ENCODE measurements at places on chromosomes 3 and 15.
A peak's percentile ranks its signal among the peaks of the same experiment; 100 is the strongest.

DNA sequence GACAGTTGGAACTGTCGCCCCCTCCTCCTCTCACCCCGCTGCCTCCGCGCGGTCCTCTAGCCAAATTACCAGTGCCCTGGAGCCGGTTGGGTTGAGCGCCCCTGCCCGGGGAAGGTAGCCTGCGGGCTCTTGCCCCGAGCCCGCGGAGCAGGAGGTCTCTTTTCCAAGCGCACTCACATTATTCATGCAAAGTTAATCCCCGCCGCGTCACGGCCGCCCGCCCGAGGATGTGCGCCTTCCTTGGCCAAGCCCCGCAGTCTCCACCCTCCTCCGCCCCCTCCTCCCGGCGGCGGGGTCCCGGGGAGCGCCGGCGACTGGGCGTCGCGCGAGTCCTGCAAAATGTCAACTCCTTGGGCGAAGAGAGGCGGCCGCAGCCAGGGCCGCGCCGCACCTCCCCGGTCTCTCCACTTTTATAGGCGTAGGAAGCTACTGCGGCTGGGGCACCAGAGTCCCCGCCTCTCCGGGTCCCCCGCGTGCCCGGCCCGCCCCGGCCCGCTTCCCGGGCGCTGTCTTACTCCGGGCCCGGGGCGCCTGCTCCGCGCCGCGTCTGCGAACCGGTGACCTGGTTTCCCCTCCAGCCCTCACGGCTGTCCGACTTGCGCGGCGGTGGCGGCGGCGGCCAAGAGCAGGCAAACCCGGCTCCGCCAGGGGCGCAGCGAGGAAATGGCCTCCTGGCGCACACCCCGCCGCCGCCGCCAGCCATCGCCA, at the start of gene THRB:
TSS of gene THRB (minus strand) at position 233 of the 708 bp plus-strand sequence.
- no peak for DNase-seq

DNA sequence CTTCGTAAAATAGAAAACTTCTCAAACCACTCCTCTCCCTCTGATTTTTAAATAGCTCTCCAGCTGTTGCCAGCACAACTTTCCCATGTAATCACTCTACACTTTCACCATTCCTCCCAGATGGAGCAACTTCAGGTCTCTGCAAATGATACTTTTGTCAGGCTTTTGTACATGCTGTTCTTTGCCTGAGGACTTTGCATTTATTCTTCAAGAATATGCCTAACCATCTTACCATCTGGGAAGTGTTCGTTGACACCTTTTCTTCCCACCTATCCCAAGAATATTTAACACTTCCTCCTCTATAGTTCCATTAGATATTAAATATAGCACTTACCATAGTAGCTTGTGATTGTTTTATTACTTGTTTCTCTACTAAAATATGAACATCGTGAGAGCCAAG, 703.7 kb downstream of the CADM2 start:
- no peak for DNase-seq

DNA sequence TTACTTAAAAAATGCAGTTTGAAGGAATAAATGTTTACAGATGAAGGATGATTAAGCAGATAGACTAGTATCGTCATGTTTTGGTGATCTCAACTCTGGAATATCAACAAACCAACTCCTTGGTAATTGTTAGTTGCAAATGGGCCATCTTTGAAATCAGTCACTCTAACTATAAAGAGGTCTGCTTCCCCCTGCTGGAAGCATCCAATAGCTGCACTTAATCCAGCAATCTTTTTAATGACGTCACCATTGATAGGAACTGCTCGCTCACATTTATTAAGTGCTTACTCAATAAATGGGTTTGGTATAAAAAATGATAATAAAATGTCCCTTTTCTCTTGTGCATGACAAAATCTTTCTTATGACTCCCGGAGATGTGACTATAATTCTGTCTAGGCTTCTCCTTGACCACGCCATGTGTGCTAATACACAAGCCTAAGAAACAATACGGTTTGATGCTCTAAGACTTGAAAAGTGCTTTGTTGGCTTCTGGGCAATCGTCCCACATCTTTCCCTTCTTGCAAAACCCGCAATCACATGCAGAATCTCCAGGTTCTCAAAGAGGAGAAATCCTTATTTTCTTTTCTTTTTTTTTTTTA, 227.6 kb upstream of the POU1F1 start:
- DNase-seq, result no peak

DNA sequence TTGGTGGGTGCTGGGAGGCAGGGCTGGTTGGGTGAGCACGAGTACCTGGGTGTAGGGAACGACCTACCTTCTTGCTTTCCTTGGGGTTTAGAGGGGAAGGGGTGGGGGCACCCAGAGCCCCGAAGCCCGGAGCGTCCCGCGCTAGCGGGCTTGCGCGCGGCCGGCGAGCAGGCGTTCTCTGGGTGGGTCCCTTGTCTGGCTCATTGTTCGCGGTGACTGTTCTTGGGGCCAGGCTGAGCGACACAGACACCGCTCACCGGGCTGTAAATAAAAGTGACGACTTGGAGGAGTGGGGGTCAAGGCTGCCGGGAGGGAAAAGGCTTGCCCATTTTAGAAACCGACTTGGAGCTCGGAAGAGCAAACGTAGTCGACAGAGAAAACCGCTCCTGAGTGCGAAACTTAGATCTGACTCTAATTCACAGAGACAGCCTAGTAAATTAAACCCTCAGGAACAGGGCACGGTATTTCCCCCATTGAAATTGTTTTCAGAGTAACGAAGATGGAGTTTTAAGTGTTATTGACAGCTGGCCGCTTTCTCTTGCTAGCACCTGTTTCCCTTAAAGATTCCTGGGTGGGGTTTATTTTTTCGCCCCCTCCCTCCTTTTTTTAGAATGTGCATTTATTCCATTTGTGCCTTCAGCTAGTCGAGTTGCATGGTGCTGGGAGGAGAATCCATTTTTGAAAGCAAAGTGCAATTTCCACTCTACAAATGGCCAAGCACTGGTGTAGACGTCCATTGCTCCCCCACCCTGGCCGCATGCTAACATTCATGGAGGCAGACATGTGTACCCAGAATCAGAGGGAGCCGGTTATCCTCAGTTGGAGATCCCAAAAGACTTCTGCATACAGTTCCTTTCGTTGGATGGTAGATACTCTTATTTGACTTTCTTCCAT, 532.1 kb upstream of the SEMA6D start:
- DNase-seq, result no peak

- no peak for DNase-seq
Measured at GRCh38 chr3:21785765-21786437, 34.9 kb upstream of the ZNF385D start.

DNA sequence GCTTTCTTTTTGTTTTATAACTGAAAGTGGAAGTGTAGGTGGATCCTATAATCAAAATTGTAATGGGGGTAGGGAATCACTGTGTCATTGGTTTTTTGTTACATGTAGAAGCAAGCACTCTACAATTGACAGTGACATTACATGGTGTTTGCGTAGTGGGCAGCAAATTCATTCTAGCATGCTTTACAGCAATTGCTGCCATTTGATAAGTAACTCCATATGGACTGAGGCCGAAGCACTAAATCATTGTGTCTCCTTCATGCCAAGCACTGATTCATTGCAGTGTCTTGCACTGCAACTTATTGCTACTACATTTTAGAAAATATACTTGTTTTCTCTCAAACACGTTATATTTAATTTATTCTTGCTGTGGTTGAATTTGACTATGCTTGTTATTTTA, 933.9 kb downstream of the NSUN3 start:
- no peak for DNase-seq

DNA sequence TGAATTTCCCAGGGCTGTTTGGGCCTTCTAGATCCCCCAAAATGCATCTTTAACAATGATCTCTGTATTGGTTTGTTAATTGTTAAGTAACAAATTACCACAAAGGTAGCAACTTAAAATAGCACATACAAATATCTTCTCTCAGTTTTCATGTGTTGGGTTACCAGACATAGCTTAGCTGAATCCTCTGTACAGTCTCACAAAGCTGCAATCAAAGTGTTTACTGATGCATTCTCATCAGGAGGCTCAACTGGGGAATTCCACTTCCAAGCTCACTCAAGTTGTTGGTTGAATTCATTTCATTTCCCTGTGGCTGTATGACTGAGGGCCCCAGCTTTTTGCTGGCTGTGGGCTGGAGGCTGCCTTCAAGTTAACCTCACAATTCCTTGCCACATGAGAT, 297.6 kb downstream of the RPLP1 start:
- no peak for DNase-seq

DNA sequence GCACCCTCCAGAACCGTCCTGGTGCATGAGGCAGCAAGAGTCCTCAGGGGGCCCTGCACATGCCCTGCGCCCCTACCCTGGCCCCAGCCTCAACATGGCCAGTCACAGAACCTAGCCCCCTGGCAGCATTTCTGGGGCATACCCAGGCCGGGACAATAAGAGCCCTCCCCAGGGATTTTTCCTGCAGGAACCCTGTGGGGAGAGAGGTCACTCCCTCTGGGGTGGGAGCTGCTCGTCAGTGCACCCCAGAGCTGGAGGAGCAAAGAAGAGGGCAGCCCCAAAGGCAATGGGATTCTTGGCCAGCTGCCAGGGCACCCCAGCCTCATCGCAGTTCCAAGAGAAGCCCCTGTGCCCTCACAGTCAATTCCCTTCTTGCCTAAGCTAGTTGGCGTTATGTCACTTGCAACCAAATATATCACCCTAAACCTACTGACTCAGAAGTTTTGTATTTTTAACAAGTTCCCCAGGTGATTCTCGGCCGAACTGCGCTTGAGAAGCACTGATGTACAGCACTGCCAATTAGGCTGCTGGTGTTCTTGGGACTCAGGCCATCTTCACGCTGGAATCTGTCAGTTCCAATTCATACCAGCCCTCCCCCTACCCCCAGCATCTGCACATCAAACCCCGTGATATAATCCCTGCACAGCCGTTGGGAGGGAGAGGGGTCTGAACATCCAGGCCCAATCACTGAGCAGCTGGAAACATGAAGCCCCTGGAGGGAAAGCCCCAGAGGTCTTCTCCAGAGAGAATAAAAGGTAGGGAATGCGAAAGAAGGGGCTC, 87.5 kb upstream of the PRR20G start:
- no peak for DNase-seq

GRCh38 chr15:27448986-27449385, 478.0 kb downstream of the GABRG3 start:
- DNase-seq, result no peak

DNA sequence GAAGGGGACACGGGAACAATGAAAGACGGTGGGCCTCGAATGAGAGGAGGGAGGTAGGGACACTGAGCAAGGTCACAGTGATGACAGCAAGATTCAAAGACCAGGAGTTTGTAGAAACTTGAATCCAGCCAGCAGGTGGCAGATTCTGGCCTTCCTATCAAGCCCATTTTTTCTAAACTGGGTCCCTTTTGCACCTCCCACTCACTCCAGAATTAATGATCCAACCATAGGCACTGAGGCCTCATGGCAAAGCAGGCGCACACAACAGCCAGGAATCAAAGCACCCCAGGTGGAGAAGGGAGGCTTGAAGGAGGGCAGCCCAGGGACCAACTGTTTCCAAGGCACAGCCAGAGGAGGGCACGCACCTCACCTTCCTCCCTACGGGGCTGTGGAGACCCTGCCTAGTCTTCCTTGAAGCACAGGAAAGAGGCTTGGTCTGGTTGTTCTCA, 90.2 kb downstream of the ANP32A start:
- DNase-seq, result peak; percentile 3

DNA sequence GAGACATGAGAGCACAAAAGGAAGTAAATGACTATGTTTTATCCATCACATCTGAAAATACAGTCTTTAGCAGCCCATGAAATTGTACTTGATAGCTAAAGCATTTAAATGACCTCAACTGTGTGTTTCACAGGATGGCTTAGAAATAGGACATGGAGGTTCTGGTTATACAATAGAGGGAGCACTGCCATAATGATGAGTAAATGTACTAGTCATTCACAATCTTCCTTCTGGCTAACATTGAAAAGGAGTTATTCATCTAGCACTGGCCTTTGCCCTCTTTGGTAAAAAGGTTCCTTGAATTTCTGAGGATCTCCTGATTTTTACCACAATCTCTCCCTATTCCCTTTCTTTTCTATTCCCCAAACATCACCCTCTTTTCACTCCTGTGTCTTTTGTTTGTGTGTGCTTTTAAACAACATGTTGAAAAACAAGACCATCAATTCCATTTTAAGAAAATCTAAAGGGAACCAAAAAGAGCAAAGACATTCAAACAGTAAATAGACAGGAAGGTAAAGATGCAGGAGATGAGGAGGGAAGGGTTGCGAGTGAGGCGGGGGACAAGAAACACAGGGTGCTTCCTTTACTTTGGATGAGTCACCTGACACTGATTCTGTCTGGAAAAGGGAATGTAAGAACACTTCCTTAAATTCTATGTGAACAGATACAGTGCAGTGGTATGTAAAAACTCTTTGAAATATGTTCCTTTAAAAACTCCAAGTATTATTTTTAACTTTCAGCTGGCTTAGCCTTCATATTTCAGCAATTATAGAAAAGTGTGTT, 619.0 kb downstream of the MECOM start:
- DNase-seq, result no peak

- DNase-seq, result peak; percentile 38
Measured at GRCh38 chr3:125141596-125142419, 70.7 kb downstream of the SLC12A8 start.

- no peak for DNase-seq
Measured at GRCh38 chr3:176796371-176796770, 400.9 kb downstream of the TBL1XR1 start.

- DNase-seq, result no peak
Measured at GRCh38 chr3:189593581-189593980, 37.6 kb upstream of the TP63 start.

GRCh38 chr15:91426412-91426811, 326.4 kb downstream of the SV2B start:
- no peak for DNase-seq

- DNase-seq, result no peak
Measured at GRCh38 chr3:193959861-193960260, 176.1 kb upstream of the HES1 start.

GRCh38 chr3:159458010-159458409, 530.6 kb upstream of the IL12A start:
- DNase-seq, result no peak

- DNase-seq, result no peak
Measured at GRCh38 chr15:73320619-73321180, 48.1 kb downstream of the HCN4 start.

DNA sequence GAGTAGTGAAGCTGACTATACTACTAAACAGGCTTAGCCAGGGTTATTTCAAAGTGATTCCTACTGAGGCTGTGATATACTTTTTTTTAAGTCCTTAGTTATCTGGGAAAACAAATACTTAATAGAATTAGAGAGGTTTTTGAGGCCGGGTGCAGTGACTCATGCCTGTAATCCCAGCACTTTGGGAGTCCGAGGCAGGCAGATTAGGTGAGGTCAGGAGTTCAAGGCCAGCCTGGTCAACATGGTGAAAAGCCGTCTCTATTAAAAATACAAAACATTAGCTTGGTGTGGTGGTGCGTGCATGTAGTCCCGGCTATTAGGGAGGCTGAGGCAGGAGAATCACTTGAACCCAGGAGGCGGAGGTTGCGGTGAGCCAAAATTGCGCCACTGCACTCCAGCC, 34.2 kb downstream of the PRTG start:
- no peak for DNase-seq

Measured in T-helper 9 cell (primary cell).